ENCODE measurements at places on chromosomes 16 and 17.

DNA sequence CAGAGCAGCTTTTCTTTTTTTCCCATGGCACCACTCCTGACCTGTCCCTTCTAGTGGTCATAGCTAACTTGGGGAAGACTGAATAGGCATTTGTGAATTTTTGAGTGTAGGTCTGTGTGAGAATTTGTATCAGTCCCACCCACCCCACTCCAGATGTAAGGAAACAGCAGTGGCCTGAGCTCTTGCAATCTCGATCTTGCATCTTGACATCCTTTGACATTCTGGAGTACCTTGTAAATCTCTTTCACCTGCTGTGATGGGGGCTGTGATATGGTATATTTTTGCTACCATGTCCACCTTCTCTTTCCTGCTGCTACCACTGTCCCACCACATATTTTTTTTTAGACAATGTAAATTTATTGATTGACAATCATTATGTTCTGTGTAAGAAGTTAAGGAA is 289.3 kb downstream of the MAP2K6 start:
- no peak for DNase-seq

DNA sequence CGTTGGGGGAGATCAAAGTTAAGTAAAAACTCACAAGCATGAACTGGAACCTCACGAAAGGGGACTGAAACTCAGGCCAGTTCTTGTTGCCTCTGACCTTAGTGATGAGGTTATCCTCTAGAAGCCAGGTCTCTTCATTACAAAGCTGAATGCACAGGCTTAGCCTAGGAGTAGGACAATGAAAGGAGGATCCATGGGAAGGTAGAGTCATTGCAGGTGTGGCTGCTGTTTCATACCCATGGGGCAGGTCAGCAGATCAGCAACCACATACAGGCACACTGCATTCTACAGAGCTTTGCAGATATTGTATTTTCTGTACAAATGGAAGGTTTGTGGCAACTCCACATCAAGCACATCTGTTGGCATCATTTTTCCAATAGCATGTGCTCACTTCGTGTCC is 341.3 kb upstream of the SOX9 start:
- DNase-seq, result no peak

- DNase-seq, result no peak
Measured at GRCh38 chr17:81192386-81193050, 26.5 kb upstream of the AATK start.

GRCh38 chr16:11050944-11051343 is 106.6 kb downstream of the CLEC16A start:
- no peak for DNase-seq

GRCh38 chr17:31397256-31397939 is 5.9 kb downstream of the RAB11FIP4 start:
- no peak for DNase-seq

- no peak for DNase-seq
Measured at GRCh38 chr17:66275651-66276050, 26.8 kb upstream of the PRKCA start.

DNA sequence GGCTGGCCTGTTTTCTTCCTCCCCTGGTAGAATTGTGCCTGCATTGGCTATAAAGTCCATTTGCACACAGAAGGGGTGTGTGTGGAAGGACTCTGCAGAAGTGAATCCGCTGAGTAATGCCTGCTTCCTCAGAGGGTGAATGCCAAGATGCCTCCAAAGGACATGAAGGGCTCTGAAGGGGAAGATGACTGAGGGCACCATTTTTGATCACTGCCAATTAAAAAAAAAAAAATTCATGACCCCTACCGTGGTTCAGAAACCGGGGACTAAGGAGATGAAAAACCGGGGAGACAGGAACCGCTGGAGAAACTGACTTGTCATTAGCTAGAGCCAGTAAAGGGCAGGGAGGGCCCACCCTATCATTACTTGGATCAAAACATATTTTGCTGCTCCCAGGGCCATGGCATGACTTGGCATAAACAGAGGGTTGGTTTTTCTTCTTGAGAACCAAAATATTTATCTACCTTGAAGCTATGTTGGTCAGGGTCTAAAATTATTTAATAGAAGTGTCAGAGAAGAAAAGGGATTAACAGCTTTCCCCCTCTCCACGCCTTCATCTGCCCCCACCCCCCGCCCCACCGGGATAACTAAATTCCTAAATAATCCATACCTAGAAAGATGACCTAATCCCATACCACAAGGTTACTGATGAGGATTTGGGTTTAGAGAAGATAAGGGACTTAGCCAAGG is 3.6 kb upstream of the USP7 start:
- DNase-seq, result no peak

DNA sequence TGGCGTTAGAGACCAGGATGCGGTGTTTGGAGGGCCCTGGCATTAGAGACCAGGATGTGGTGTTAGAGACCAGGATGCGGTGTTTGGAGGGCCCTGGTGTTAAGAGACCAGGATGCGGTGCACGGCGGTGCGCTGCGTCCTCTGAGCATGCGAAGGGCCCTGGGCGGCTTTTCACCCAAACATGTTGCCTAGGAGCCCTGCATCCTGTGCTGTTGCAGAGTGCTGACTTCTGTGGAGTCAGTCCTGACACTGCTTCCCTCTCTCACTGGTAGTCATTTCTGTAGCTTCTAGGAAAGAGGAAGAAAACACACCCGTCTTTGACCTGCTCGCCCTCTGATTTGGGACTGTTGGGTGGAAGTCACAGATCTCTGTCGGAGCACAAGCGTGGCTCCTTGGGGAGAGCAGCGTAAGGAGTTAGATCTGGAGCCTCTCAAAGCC is 141.2 kb downstream of the LAT start:
- no peak for DNase-seq

GRCh38 chr16:71249399-71249798 is 18.9 kb upstream of the HYDIN start:
- no peak for DNase-seq

DNA sequence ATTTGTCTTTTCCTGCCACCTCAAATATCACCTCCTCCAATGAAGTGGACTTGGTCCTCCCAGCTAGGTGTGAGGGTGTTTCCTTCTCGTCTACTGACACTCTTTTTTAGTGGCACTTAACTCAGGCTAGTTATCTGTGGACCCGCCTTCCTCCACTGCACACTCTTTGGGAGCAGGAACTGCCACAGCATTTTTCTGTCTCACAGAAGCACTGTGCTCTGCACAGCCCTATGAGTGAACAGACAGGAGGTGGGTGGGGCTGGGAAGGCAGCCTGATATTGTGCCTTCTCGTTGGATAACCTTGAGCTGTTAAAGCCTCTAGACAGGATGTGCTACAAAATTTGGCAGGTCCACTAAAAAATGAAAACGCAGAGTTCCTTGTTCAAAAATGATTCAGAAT is 31.9 kb upstream of the HOXB13 start:
- DNase-seq, result no peak

- DNase-seq, result no peak
Measured at GRCh38 chr17:48571826-48572417, 6.2 kb downstream of the HOXB4 start.

GRCh38 chr16:88727871-88728270 is 21.6 kb downstream of the CTU2 start:
- no peak for DNase-seq

DNA sequence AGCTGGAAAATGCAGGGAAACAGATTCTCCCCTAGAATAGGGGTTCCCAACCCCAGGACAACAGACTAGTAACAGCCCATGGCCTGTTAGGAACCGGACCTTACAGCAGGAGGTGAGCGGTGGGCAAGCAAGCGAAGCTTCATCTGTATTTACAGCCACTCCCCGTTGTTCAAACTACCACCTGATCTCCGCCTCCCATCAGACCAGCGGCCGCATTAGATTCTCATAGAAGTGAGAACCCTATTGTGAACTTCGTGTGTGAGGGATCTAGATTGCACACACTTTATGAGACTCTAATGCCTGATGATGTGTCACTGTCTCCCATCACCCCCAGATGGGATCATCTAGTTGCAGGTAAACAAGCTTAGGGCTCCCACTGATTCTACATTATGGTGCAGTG is 3.5 kb downstream of the CD300LB start:
- no peak for DNase-seq

GRCh38 chr17:32569171-32570080 is 82.6 kb downstream of the CDK5R1 start:
- no peak for DNase-seq

DNA sequence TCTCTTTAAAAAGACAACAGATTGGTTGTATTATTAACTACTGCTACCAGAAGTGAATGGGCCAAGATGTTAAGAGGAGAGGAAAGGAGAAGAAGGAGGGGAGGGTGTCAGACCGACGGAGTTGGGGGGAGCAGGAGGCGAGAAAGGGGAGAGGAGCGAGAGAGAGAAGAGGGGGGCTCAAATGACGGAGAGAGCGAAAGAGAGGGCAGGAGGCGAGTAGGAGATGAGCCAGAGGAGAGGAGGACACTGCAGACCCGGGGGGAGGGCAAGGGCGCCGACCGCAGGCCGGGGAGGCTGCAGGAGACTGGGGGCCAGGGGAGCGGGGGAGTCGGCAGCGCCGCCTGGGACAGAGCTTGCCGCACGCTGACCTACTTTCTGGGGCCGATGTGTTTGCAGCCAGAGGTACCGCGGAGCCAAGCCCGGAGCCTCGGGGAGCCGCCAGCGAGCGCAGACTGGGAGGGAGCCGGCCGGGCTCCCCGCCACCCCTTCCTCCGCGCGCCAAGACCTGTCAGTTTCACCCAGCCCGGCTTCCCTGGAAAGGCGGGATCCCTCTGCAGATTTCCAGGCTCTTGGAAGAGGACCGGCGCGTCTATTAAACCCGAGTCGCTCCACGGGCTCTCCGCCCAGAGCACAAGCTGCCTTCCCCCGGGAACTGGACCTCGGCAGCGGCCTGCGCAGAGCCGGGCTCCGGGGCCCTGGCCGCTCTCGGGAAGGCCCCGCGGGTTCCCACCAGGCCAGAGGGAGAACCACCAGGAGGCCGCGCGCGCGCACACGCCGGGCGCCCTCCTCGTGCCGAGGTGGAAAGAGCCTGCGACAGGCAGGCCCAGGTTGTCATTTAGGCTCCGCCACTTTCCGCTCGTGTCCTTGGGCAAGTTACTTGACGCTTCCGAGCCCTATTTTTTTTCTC is 74.6 kb downstream of the CMC2 start:
- no peak for DNase-seq

DNA sequence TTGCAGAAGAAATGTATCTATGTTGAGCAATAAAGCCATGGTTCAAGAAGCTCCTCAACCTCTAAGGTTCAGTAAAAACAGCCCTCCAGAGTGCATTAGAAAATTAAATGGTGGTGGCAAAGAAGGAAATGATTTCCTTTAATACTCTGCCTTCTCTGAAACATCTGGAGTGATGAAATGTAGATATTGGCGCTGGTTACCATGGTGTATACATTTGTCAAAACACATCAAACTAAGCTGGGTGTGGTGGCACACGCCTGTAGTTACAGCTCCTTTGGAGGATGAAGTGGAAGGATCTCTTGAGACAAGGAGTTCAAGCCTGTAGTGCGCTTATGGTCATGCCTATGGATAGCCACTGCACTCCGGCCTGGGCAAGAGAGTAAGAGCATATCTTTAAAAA is 6.0 kb downstream of the CAPNS2 start:
- no peak for DNase-seq

DNA sequence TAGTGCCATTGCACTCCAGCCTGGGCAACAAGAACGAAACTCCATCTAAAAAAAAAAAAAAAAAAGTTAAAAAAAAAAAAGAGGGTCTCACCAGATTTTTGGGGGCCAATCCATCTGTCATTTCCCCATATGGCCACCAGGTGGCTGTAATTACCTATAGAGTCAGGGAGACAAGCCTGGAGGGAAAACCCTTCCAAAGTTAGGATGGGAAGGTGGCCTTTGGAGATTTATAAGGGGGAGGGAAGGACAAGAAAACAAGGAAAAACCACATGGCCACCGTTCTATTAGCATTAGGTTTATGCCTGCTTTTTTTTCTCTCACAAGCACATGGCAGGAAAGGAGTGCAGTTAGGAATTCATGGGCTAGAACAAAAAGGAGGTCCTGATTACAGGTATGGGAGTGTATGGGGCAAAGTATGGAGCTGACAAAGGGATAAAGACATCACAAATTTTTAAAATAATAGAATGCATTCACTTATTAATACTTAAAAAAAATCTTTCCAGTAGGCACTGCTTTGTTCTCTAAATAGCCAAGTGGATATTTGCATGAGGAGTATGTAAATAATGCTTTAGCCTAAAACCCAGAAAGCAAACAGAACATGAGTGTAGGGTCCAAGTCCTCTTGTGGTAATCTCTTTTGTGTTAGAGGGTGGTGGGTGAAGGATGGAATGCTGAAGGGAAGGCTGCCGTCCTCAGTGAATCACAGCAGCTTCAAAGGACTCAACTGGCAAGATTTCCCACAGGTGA is 5.1 kb downstream of the CYB5D1 start:
- no peak for DNase-seq

GRCh38 chr17:77556383-77557061 is 402.0 kb upstream of the TNRC6C start:
- no peak for DNase-seq

DNA sequence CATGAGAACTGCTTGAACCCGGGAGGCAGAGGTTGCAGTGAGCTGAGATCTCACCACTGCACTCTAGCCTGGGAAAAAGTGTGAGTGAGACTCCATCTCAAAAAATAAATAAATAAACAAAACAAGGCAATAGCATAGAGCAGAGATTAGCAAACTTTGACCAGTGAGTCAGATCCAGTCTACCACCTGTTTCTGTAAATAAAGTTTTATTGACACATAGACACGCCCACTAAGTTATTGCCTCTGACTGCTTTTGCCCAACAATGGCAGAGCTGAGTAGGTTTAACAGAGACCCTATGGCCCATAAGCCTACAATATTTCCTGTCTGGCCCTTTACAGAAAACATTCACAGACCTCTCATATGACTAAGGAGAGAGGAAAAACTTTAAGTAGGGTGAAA is 44.3 kb downstream of the XYLT1 start:
- no peak for DNase-seq

DNA sequence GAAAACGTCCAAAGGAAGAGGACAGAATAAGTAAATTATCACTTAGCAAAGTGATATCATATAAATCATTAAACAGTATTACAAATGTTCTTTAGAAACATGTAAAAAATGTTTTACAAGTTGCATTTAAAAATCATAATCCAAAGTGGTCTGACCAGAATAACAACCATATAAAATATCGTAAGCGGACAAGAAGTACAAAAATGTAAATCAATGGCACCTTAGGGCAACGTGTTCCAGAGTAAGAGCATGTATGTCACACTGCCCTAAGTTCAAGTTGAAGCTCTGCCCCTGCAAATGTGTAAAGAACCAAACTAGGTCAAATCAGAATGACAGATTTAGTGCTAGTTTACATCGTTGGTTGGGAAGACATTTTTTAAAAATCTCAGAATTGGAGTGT is 11.4 kb downstream of the USP31 start:
- no peak for DNase-seq

GRCh38 chr16:2910441-2910969 is 1.2 kb upstream of the FLYWCH1 start:
- no peak for DNase-seq

Data from activated T-helper 2 cell treated with anti-CD3 and anti-CD28 coated beads, Interferon-gamma antibody, Interleukin-2, Interleukin-4, amounts not matched to agents 10 μg/mL and 5 μg/mL and 100 μg/mL, durations not matched to agents 14 hours and 24 hours and 36 hours (primary cell).